ENCODE measurements at places on chromosomes 16 and 17. TPM values are rescaled to one million over a fixed set of nuclear protein-coding genes. Genes with fewer than 3 reads are reported as not detected.

DNA sequence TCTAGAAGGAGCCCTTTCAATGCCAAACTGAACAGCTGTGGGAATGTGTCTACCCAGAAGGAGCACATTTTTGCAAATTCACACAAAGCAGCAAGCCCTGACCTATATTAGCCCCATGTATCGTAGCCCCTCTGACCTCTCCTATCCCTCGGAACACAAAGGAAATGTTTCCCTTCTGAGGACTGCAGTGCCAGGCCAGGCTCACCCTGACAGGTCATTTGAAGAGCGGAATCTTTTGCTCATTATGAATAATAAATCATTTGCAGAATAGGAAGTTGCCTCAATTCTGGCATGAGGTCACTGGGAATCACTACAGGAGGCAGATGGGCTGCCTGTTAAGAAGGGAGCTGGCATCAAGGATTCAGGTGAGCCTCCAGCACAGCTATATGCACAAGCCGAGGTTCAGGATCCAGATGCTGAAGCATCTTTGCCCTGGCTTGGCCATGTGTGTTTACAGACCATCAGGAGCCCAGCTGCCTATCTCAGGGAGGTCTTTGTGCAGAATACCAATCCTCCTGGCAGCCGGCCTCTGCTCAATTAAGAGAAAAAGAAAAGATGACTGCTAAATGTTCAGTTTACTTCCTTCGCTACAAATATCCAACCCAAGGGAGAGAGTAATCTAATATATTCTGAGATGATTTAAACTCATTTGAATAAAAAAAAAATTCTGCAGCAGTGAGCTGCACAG lies 119.4 kb downstream of the USP31 start:
- DNase-seq: no peak

DNA sequence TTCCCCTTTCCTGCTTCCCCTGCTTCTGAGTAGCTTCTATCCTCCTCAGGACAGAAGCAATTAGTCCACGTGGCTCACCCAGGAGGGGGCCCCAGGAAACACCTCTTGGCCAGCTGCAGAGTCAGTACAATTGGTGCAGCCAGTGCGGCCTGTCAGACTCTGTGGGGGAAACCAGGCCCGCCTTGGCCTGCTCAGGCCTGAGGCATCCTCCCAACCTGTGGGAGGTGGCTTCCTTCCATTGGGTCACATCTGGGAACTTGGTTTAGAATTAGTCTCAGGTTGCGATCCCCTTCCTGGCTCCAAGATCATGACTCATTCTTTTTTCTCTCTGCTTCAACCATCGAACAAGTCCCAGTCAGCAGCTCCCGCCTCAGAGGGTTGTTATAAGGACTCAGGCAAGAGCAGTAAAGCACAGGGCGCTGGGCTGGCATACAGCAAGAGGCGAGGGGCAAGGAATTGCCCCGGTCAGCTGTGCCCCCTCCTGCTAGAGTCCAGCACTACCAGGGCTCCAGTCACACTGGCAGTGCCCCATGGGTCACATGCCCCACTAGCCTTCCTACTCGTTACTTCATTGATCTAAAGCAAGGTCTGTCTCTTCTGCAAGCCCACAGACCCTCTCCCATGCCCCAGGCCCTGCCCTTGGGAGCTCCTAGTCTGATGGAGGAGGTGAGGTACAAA lies 8.1 kb upstream of the EPX start:
- peak; percentile 33 for DNase-seq

- peak; percentile 97 for DNase-seq
Measured at GRCh38 chr16:11851294-11852091, at the start of gene RSL1D1. Gene RSL1D1 (minus strand): TSS chr16:11851542. CDS start chr16:11851512, 30 bp downstream.

DNA sequence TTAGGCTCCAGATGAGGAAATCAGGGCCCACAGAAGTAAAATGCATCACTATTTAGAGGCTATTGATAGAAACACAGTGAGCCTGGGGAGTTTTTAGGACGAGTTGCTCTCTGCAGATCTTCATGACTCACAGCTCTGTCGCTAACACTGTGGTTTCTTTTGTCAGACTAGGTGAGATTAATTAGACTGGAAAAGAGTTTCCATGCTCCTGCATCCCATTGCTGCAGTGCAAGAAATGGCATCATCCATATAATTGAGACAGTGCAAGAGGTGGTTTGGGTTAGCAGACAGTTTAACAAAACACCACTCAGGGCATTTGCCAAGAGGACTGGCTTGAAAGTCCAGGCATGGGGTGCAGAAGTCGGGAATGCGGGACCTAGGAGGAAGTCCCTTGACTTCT lies 198.8 kb upstream of the CACNG5 start:
- no peak for DNase-seq

DNA sequence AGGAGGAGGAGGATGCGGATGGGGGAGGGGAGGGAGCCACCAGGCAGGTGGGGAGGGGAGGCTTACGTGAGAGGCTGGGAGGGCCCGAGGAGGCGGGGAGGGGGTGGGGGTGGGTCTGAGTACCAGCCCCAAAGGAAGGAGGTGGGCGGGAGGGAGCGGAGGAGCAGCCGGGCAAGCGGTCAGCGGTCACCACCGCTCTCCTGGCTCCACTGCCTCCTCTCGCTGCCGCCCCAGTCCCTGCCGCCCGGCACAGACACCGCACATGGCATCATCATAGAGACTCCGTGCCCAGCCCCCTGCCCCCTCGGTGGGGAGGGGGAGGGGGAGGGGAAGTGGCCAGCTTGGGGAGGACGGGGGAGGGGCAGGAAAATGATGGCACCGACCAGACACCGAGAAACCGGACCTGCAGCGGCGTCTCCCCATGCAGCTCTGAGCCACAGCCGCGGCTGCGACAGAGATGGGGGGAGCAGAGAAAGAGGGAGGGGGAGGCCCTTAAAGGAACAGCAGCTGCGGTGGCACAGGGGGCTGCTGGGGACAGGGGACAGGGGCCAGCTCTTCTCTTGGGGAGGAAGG lies at the start of gene TLCD3B:
Gene TLCD3B (minus strand): TSS at position 431 of the 573 bp plus-strand sequence. CDS start 744 bp downstream, outside the sequence.
- no peak for DNase-seq

DNA sequence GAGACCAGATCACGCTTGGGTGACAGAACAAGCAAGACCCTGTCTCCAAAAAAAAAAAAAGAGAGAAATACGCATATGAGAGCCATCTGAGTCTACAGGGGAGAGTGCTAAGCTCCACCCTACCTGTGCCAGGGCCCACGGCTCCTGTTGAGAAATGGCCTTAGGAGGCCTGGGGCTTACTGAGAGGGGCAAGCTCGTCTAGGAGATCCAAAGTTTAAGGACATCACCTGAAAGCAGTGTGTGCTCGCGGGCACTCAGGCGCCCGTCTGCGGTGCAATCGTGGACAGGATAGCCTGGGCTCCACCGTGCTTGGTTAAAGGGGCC lies 14.5 kb upstream of the BAIAP2 start:
- DNase-seq: no peak

- no peak for DNase-seq
Measured at GRCh38 chr16:25108054-25108453, 3.5 kb upstream of the LCMT1 start.

GRCh38 chr16:89122322-89122851 lies 28.7 kb downstream of the ACSF3 start:
- DNase-seq: no peak

GRCh38 chr16:1917056-1917664 lies 1.1 kb downstream of the HS3ST6 start:
- DNase-seq: no peak

DNA sequence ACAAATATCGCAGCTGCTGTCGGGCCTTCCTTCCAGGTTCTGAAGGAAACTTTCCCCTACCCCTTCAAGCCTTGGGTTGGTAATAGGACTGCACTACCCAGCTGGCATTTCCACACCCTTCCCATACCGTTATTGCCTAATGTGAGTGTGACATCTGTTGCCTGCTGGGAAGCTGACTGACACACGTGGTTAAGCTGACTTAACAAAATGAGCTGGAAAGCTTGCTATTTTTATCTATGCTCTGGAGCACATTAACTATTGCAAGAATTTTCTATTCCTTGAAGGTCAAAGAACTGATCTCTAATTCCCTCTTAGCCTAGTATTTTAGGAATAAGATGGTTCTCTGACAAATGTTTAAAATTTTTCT lies 79.5 kb downstream of the PMP22 start:
- DNase-seq: peak; percentile 60

DNA sequence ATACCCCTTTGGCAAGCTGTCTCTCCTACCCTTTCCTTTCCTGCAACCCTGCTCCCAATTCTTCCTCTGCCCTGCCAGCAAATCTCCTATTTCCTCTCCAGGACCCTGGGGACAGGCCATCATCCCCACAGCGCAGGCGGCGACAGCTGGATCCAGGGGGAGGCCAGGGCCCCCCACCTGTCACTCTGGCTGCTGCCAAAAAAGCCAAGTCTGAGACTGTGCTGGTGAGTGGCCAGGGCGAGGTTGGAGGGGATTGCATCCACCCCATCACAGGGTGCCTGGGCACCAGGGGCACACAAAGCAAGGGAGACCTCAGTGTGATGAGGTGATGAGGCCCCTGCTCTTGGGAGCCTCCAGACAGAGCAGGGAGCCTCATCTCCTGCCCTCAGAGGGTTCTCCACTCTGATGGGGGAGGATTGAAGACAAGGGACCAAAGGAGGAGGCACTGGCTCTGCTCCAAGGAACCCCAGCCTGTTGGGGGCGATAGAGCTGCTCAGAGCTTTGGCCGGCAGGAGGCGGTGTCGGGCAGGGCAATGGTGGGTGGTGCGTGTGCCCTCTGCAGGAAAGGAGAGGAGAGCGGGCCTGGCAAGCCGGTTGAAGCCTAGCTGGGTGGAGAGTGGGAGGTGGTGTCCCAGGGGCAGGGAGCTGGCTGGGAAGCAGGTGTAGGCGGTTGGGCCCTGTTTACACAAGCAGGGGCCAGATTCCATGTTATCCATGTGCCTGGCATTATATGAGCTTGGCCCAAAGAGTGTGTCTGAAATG lies 15.6 kb upstream of the PDK2 start:
- no peak for DNase-seq

GRCh38 chr17:2347805-2348685 lies 10.7 kb downstream of the SGSM2 start:
- DNase-seq: no peak

DNA sequence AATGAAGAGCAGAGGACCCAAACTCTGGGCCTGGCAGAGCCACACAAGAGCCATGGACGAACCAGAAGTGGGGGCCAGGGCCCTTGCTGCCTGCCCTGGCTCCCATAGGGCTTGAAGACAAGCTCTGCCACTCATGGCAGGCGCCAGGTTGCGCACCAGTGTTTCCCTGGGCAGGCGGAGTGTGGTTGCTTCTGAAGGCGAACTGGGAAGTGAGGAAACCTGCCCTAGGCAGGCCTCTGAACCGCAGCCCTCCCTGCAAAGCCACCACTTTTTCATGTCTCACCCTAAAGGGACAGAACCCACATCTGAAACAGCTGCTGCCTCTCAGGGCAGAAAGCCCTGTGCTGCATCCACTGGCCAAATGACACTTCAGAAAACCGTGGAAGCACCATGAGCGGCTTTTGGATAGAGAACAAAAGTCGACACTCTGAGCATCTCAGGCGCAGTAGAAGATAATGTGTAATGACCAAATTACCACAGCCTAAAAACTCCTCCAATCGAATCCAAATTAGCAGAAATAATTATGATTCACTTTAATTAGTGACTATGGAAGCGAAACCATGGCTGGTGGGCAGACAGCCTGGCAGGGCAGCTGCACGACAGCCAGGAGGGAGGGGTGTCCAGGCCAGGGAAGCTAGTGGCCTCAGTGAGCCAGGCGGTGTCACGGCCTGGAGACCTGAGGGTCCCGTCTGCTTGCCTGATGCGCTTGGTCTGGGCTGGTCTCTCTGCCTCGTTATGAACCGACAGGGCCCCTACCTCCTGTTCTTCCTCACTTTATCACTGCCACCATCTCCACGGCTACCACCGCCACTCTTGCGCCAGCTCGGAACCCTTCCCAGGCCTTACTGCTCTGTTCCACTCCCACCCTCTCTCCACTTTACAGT lies 59.1 kb downstream of the PRMT7 start:
- no peak for DNase-seq

- no peak for DNase-seq
Measured at GRCh38 chr17:51128076-51128475, 7.4 kb upstream of the SPAG9 start.

DNA sequence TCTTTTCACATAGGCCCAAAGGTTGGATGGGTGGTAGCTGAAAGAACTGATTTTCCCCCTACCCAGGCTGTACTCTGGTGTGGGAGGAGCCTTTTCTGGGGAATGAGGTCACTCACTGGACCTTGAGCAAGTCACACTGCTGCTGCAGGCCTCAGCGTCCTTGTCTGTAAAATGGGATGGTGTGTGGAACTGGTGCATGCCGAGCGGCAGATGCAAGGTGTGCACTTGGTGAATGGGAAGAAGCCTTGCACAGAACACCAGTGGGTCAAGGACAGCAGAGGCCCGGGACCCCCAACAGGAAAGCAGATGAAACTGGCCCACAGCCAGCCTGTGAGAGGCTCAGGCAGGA lies 38.1 kb downstream of the ARHGAP27 start:
- no peak for DNase-seq

DNA sequence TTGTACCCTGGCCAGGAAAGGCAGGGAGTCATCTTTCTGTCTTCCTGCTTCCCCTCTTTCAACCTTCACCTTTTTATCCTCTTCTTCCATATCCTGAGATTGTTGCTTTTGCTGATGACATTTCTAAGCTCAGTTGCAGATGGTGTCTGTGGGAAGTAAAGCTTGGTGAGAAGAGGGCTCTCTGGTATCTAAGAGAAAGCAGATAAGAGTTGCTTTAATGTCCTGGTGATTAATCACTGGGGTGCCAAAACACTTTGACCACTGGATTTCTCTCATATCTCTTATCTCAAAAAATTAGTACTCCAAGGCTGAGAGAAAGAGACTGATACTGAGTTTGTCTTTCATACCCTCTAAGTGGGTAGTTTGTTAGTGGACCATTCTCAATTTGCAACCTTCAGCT lies 71.3 kb downstream of the NEUROD2 start:
- no peak for DNase-seq

DNA sequence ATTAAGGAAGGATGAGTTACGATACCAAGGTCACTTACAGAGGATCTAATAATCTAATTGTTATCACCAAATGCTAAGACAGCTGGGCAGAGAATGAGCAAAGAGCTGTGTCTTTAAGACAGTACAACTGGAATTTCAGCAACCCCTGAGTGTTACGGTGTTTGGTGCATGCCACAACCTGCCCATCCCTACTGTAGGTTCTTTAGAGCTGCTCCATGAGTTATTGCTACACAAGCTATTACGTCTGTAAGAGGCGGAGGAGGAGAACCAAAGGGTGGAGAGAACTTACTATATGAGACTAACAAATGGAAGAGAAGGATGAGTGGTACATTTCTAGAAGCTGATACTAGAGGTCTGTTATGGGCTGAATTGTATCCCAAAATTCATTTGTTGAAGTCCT lies 14.2 kb upstream of the C17orf78 start:
- DNase-seq: no peak

ITGAD gene
- polyA plus RNA-seq: 0.15 TPM

GRCh38 chr17:2982854-2983253 lies 80.6 kb downstream of the OR1D5 start:
- peak; percentile 80 for DNase-seq

DNA sequence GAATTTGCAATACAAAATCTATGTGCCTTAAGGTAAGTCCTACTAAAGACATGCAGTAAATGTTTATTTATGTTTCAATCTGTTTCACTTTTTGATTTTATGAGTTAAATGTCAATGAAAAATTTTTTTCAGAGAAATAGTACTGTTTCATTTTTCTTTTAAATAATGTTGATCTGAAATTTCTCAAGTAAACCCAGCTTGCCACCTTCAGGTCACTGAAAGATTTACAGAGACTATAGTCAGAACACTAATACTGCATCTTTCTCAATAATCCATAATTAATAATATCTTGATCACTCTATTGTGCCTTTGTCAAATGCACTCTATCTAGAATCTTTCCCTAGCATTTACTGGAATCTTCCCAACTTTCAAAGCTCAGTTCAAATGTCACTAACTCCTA lies 6.5 kb upstream of the DHX40 start:
- DNase-seq: no peak

RCVRN gene
- 0.76 TPM for polyA plus RNA-seq
